ENCODE measurements at places on chromosomes 2 and 18.
A peak's percentile ranks its signal among the peaks of the same experiment; 100 is the strongest.

GRCh38 chr2:216155954-216156353 is 46.8 kb downstream of the XRCC5 start:
- DNase-seq = no peak

- no peak for DNase-seq
Observed at GRCh38 chr2:225865468-225865867, 466.0 kb downstream of the NYAP2 start.

DNA sequence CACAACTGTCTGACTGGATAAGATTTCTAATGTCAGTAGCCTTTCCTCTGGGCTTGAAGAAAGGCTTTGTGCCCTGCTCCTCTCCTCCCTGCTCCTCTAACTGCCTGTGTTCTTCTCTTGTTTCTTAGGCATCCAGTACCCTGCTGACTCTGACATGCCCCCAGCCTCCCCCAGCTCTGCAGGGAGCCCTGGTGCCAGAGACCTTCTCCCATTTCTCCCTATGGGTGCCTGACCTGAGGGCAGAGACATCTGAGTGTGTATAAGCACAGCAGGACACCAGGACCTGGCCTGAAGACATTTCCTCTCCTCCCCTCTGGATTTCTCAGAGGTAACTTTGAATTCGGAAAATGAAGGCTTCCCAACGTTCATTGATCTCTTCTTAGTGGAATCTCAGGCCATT is 23.6 kb downstream of the RNF144A start:
- DNase-seq = no peak

DNA sequence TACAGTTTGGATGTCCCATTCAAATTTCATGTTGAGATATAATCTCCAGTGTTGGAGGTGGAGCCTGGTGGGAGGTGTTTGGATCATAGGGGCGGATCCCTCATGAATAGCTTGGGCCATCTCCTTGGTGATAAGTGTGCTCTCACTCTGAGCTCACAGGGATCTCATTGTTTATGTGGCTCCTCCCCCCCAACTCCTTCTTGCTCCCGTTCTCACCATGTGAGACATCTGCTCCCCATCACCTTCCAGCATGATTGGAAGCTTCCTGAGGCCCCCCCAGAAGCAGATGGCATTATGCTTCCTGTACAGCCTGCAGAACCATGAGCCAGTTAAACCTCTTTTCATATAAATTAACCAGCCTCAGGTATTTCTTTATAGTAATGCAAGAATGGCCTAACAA is 3.0 kb upstream of the INPP1 start:
- DNase-seq = peak; percentile 43

GRCh38 chr2:102139851-102140250 is 2.7 kb upstream of the IL1R1 start:
- DNase-seq = no peak

GRCh38 chr18:66168685-66169235 is 417.9 kb downstream of the CDH7 start:
- DNase-seq = no peak

- peak; percentile 81 for DNase-seq
Observed at GRCh38 chr2:67997528-67997900, 65.3 kb downstream of the C1D start.

DNA sequence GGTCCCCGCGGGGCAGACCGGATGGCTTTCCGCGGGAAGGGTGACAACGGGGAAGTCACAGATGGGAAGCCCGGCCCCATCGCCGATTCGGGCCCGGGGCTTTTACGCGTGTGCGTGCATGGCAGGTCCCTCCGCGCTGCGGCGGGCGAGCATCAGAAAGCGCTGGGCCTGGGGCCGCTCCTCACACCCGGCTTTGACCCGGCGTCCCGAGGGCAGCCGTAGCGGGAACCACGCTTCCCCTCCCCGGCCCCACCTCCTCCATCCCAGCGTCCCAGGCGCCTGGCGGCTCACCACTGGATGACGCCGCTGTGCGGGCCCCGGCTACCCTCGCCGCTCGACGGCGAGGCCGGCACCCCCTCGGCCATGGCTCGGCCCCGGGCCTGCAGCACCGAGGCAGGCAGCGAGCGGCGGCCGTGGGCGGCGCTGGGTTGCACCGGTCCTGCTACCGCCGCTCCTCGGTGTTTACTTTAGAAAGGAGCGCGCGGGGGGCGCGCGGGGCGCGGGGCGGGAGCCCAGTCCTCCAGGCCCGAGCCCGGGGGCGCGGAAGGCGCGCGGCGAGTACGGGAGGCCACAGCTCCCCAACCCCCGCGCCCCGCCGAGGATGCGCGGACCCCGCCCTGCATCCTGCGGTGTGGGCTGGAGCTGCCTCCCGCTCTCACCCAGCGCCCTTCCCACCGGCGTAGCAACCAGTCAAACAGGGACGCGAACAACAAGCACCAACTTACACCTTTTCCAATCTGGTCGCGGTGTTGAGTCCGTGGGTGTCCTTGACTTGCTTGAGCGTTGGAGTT is 806 bp downstream of the RFX8 start:
- DNase-seq = peak; percentile 47

DNA sequence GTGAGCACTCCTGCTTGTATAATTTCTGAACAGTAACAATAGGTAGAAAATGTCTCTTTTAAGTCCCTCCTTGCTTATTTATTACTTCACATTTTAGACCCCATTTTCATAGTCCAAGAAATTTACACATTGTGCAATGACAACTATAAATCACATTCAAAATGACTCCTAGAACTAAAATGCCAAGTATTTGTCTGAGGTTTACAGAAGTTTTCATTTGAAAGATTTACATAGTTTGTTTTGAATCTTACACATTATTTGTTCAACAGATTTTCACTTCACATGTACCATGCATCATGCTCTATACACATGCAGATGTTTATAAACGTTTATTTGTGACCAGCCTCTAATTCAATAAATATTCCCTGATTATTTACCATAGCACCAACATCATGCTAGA is 15.7 kb upstream of the TRIB2 start:
- no peak for DNase-seq

DNA sequence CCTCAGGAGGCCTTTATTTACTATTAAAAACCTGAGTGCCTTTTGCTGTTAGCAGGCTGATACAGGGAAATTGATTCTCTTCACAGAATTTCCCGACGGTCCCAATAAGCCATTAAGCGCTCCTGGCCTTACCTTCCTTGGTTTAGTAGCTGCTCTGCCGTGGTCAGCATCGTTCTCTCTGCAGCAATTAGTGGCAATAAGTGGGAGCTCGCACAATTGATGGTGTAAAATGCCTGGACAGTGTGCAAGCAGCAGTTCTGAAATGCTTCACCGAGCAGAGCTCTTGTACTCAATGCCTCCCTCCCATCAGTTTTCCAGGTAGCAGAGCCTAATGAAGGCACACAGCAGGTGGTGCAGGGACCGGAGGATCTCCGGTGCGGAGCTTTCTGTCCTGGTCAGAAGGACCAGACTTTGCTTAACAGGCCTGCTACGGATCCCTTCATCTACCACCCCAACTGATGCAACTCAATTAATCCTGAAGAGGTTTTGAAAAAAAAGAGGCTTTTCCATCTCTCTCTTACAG is 1.1 kb upstream of the LINC00305 start:
- DNase-seq = no peak

- DNase-seq = no peak
Observed at GRCh38 chr2:238427435-238428162, 872 bp downstream of the ASB1 start.

- no peak for DNase-seq
Observed at GRCh38 chr2:43241558-43241957, 15.2 kb upstream of the ZFP36L2 start.

GRCh38 chr2:44952806-44953498 is 11.4 kb downstream of the SIX3 start:
- DNase-seq = no peak

DNA sequence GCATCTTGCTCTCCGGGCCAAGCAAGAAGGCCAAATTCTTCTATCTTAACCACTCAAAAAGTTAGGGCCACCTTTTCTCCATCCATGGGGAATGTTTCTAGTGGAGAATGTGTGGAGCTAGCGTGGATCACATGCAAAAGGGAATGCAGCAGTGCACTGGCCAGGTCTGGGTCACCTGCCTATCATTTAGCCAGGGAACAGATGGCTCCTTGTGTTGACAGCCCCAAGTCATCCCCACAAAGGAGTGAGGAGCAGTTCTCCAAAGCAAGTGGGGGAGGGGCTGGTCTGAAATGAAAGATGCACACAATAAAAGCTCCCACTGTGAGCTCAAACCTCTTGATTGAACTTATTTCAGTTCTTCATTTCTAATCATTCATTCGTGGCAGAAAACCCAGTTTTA is 19.1 kb downstream of the EPB41L3 start:
- DNase-seq = no peak

GRCh38 chr18:72412927-72413326 is 131.2 kb downstream of the CBLN2 start:
- no peak for DNase-seq

- DNase-seq = no peak
Observed at GRCh38 chr18:13878857-13879256, 36.5 kb downstream of the MC2R start.

DNA sequence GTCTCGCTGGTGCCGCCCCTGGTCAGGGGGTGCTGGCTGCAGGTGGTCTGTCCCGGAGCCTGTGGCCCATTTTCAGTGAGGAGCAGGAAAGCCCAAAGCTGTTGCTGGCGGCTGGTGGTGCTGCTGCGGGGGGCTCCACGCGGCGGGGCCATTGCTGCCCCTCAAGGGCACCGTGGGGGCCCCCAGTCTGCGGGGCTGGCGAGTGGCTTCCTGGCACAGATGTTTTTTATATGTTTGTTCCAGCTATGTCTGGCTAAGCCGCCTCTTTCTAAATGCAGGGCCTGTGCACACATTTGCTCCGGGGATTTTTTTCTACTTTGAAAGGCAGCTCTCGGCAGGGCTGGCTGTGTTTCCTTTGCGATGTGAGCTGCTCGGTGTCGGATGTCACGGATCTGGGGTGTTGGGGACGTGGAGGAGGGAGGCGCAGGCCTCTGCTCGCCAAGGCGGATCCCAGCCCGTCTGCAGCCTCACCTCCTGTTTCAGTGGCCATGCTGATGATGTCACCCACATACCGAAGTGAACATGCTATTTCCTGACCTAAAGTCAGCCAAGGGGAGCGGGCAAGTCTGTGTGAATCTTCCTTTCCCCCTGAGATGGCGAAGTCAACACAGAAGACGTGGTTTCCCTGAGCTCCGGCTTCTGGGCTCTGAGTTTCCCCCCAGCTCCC is 112.0 kb upstream of the CTDP1 start:
- peak; percentile 38 for DNase-seq

GRCh38 chr2:9419541-9419940 is 3.8 kb downstream of the ITGB1BP1 start:
- no peak for DNase-seq

DNA sequence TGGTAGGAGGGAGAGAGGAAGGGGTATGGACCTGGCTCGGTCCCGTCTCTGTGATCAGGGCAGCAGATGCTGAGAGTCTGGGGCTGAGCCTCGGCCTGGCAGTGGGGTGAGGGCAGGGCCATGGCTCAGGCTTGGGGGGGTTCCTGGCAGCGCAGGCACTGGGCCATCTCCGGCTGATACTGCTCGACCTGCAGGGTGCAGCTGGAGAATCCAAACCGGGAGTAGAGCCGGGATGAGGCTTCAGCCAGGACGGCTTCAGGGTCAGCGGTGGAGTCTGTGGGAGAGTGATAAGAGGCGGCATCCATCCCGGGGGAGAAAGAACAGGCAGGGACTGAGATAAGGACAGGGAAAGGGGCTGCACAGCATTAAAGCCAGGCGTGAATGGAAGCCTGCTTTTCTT is 7.7 kb downstream of the SLC30A3 start:
- DNase-seq = no peak

DNA sequence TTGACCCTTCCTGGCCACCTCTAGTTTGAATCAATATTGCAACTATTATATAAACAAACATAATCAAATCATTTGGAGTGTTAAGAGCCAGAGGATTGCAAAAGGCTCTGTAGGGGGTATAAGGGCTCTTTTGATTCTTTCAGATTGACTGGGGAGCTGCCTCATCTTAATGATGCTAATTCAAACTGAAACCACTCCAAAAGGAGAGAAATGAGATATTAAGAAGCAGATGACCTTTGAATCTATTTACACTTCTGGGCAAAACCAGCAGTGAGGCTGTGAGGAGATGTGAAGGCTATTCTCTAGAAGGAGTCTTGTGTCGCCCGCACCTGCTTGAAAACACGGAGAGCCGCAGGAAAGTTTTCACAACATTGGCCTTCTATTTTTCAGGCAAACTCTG is 311.2 kb upstream of the CRIM1 start:
- no peak for DNase-seq

DNA sequence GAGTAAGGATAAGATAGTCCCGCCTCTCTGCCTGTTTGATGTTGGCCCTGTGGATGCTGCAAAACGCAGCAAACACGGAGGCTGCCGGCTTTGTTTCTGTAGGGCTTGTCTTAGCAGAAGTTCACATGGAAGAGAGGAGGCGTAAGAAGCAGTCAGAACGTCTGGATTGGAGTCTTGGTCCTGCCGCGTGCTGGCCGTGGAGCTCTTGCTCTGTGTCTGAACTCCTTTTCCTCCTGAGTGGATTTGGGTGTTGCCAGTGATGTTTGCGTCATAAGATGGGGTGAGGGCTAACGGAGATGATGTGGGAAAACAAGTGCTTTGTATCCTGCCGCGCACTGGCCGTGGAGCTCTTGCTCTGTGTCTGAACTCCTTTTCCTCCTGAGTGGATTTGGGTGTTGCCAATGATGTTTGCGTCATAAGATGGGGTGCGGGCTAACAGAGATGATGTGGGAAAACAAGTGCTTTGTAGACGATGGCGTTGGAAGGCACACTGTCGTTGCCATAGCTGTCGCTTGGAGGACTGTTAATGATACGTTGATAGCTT is 240.9 kb downstream of the AGAP1 start:
- DNase-seq = no peak

DNA sequence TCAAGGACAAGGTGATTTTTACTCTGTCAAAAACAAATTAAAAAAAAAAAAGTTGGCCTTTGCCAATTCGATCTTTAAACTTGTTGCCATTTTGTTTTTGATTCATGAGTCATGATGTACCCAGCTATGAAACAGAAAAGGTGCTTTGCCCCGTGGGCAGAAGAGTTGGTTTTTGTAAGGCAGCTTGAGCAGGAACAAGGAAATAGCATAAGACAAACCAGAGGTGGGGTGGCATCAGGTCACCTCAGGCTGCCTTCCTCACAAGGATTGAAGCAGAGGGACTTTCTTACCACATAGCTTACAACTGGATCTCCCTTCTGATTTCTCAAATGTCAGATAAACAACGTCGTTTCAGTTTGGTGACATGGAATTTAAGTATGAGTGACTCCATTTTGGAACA is 123.8 kb downstream of the ARL4C start:
- no peak for DNase-seq

- DNase-seq = no peak
Observed at GRCh38 chr2:214604861-214605260, 194.0 kb downstream of the VWC2L start.

DNA sequence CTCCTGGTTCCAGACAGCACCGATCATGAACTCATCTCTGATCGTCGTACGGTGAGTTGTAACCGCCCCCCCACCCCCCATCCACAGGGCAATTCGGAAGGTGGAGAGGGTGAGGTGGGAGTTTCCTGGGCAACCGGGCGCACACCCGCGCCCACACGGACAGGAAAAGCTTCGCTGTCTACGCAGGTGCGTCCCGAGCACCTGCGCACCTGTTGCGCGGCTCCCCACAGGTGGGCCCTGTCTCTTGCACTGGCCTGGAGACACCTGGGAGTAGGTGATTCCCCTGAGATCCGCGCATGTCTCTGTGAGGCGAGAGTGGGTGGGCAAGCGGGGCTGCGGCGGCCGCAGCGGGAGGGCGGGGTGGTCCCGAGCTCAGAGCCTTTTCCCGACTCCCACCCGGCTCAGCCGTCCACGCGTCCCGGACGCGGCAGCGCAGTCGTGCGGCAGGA is 459 bp upstream of the ATP6V1C2 start:
- no peak for DNase-seq

GRCh38 chr2:144461308-144461766 is 58.6 kb downstream of the ZEB2 start:
- no peak for DNase-seq

- DNase-seq = no peak
Observed at GRCh38 chr2:141701618-141702017, 429.2 kb downstream of the LRP1B start.

Measured in lung microvascular endothelial cell (primary cell).